CD4-positive, alpha-beta memory T cell (primary cell): ENCODE measurements at places on chromosomes 11 and 22.

- DNase-seq = no peak
Measured at GRCh38 chr22:44440224-44441160, 57.5 kb downstream of the RTL6 start.

DNA sequence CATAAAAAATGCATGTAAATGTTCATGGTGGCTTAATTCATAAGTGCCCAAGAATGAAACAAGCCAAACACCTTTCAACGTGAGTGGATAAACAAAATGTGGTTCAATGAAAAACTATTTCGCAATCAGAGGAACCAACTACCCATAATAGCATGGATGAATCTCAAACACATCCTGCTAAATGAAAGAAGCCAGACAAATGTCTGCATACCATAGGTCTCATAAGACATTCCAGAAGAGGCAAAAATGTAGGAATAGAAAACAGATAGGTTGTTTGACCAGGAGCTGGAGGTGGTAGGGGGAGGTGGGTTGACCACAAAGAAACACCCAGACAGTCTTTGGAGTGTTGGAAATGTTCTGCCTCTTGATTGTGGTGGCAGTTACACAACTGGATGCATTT lies 13.2 kb upstream of the OSBPL5 start:
- no peak for DNase-seq

DNA sequence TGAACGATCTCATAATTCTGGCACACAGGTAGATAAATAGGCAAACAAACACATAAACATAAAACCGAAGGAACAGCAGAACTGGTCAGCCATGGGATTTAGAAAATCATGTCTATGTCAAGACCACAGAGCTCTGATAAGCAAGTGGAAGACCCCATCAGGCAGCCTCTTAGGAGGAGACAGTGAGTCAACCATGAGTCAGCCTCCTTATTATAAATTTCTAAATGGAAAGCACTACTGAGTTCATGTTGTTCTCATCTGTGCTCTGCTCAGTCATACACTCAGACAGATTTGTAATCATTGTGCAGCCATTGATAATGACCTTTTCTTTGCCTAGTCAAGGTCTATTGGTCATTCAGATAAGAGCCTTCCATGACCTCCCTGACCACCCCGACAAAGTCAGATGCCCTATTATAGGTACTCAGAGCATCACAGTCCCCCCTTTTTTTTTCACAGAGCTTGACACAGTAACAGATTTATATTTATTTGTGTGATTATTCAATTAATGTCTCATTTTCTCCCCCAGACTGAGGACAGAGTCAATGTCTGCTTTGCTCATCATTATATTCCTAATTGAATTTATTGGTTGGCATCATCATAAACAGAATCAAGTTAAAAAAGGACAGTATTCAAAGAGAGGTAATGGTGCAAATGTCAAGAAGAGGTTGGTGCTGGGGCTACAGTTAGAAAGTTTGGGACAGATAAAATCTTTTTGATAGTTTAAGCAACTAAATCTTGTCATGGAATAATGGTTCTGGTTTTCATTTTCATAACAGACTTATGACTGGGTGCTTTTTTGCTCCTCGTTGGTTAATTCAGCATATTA lies 579.7 kb upstream of the CCDC90B start:
- DNase-seq = no peak

DNA sequence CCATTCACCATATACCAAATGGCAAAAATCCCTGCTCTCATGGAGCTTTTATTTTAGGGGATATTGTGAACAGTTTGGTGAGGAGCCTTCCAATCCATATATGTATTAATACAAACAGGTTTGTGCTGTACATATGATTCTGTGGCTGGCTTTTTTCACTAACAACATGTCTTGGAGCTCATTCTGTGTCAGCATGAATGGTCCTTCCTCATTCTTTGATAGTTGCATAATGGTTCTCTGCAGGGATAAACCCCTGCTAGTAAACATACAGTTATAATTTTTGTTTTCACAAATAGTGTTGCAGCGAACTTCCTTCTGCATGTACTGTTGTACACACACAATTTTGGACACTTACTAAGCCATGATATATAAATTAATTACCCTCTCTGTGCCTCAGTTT lies 8.3 kb downstream of the PRR5L start:
- no peak for DNase-seq

GRCh38 chr11:64593156-64594105 lies 2.4 kb downstream of the SLC22A12 start:
- no peak for DNase-seq

GRCh38 chr22:18000441-18001039 lies 23.8 kb downstream of the MICAL3 start:
- no peak for DNase-seq

- DNase-seq = no peak
Measured at GRCh38 chr11:117425679-117426296, 98.1 kb downstream of the CEP164 start.

GRCh38 chr22:21754523-21754922 lies 18.9 kb upstream of the YPEL1 start:
- no peak for DNase-seq

- no peak for DNase-seq
Measured at GRCh38 chr11:73566422-73566821, 31.5 kb downstream of the FAM168A start.

- no peak for DNase-seq
Measured at GRCh38 chr22:39518996-39519680, 1.2 kb upstream of the ATF4 start.
